ENCODE measurements at places on chromosomes 16 and 17. TPM values are rescaled to one million over a fixed set of nuclear protein-coding genes. Genes with fewer than 3 reads are reported as not detected.
A peak's percentile ranks its signal among the peaks of the same experiment; 100 is the strongest.

GRCh38 chr16:4489030-4489429, 12.8 kb downstream of the HMOX2 start:
- DNase-seq, result peak; percentile 89

DNA sequence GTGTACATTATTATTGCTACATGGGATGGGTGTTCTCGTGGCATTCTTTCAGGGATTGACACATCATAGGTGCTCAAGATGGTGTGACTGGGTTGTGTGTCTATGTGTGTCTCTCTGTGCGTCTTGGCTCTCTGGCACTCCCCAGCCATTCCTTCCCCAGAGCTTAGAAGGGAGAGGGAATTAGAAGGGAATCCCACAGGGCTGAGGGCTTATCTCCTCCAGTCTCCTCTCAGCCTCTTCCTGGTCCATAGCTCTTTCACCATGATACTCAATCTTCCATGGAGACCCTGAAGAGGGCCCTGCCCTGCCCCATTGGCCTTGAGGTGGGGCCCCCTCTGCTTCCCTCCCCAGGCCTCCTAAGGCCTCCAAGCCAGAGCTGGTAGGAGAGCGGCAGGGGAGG, 52.0 kb downstream of the MRM1 start:
- DNase-seq, result no peak

DNA sequence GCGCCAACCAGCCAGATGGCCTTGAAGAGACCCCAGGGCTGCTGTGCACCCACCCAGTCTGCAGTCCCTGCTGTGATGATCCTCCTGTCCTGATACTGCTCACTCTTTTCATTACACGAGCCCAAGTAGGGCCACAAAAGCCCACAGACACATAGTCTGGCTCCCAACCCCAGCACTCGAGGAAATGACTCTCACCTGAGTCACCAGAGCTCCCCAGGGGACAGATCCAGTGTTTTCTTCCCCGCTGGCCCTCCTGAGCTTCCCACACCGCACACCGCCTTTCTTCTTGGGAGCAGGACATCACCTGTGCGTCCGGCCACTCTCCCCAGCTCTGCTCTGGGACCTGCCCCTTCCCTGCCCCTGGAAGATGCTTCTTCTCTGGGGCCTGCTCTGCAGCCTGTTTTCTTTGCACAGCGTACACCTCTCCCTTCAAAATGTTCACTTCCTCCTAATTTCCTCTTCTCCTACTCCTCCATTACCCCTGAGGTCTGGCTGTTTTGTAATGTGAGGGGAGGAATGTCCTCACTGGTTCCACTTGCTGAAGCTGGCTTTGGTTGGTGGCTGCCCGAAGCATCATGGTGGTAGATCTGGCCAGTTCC, 2.0 kb upstream of the SCN4A start:
- peak; percentile 86 for DNase-seq

- no peak for DNase-seq
Measured at GRCh38 chr17:46756081-46756735, 62.3 kb downstream of the WNT3 start.

Gene CLEC19A
- total RNA-seq, result not detected
